ENCODE measurements at places on chromosomes 4 and X.

DNA sequence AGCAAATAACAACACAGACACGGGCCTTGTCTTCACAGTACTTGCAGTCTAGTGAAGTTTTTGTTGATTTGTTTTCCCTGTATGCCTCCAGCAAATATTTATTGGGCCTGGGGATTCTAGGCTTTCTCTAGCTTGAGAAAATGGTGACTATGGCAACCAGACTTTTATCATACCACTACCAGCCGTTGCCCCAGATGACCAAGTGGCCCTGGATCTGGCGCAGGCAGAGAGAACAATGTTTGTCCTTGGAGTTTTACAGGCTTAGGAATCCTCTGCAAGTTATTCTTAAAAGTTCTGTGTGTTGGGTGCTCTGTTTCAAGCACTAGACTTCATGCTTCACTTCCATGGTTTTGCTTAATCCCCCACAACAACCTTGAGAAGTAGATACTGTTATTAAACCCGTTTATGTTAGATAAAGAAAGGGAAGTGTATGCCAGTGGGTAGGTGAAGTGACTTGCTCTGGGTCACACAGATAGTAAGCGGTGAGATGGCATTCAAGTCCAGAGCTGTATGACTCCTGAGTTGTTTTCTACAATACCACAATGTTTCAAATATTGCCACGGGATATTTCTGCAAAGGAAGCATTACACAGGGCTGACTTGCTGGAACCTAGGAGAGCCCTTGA, 94.6 kb downstream of the AKAP4 start:
- DNase-seq: no peak

- no peak for DNase-seq
Observed at GRCh38 chr4:17187003-17187402, 288.6 kb upstream of the LDB2 start.

DNA sequence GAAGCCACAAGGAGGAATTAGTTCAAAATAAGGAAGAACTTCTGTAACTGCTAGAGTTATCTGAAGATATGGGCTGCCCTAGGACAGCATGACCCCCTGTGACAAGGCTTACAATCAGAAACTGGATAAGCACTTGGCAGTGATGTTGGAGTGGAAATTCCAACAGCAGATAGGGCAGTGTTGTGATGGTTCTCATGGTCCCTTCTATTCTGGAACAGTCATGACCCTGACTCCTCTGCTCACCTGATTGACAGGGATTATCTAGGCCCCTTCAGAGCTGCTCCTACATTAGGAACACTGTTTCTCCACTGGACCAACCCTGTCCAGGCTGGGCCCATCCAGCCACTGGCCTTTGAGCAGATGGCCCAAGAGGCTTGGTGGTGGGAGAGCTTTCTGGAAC, 17.9 kb downstream of the NALF2 start:
- no peak for DNase-seq

GRCh38 chrX:12865359-12865758, 1.5 kb upstream of the TLR7 start:
- DNase-seq: no peak

GRCh38 chr4:78863991-78864390, 75.2 kb downstream of the PAQR3 start:
- DNase-seq: no peak

DNA sequence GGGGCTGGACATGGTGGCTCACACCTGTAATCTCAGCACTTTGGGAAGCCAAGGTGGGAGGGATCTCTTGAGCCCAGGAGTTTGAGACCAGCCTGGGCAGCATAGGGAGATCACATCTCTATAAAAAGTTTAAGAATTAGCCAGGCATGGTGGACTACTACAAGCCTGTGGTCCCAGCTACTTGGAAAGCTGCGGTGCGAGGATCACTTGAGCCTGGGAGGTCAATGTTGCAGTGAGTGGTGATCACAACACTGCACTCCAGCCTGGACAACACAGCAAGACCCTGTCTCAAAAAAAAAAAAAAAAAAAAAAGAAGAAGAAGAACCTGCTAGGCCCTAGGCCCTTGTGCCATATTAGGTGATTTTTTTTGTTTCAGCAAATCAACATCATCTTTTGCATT, 12.2 kb downstream of the SRD5A3 start:
- DNase-seq: no peak

- DNase-seq: no peak
Observed at GRCh38 chr4:175823015-175823742, 11.1 kb upstream of the GPM6A start.

DNA sequence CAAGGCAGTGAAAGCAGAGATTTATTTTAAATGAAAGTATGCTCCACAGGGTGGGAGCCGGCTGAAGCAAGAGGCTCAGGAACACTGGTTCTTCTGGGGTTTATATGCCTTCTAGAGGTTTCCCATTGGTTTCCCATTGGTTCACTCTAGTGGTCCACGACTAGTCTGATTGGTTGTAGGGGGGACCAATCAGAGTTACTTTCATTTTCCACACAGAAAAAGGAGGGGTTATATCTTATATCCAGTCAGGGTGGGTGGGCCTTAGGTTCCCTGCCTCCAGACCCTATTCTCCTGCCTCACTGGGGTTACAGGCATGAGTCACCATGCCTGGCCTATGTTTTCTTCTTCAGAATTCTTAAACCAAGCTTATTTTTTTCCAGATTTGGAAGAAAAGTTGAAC, 101.6 kb downstream of the KLHL8 start:
- DNase-seq: no peak

GRCh38 chr4:100100985-100101384, 89.3 kb downstream of the DDIT4L start:
- no peak for DNase-seq
